ENCODE measurements at places on chromosomes 13 and 19.

DNA sequence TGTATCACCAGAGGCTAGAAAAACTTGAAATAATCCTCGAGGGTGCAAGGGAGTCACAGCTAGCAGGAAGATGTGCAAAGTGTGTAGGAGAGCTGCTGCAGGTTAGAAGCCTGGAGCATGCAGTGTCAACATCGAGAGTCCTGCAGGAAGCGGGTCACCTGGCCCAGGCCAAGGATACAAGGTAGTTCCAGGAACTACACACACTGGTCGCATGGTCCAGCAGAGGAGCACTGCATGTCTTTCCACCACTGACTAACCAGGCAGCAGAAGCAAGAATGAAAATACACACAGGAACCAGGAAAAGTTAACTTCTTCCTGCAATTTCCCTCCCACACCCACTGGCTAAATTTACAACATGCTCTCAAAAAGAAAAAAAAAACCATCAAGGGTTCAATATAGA lies 36.0 kb upstream of the MIR17HG start:
- no peak for DNase-seq

GRCh38 chr13:53127373-53127772 lies 98.8 kb downstream of the OLFM4 start:
- DNase-seq: no peak

GRCh38 chr19:3107658-3108057 lies 13.5 kb downstream of the GNA11 start:
- no peak for DNase-seq

GRCh38 chr13:109684824-109685202 lies 101.6 kb downstream of the IRS2 start:
- DNase-seq: no peak

- no peak for DNase-seq
Measured at GRCh38 chr13:29105779-29106178, 285.6 kb downstream of the MTUS2 start.

- peak; percentile 18 for DNase-seq
Measured at GRCh38 chr13:106145997-106146864, 389.2 kb downstream of the EFNB2 start.

DNA sequence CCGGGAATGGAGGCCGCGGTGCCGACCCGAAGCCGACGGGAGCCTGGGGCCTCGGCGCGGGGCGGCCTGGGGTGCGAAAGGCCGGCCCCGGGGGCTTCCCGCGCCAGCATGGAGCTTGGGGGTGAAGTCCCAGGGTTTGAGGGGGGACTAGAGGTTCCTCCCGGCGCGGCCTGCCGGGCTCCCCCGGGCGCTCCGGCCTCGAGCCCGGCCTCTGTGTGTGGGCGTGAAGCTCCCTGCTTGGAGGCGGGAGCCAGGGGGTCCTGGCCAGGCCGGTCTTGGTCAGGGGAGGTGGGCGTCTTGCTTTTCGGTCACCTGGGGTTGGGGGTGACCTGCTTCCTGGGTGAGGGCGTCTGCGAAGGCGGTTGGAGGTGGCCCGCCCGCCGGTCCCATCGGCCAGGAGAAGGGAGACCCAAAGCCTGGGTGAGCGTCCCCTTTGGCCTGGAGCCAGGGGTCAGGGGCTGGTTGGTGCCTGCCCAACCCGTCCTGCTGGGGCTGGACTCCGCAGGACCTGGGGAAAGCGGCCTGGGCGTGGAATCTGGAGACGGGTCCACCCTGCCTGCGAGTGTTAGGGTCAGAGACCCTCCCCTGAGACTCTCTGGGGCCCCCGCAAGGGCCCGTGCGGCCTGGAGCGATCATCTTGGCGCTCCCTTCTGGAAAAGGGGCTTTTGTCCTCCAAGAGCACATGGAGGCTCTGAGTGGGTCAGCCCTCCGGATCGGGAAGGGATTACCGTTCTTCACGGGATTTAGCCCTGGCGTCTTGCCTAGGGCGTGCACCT lies 535 bp downstream of the BSG start:
- DNase-seq: no peak

DNA sequence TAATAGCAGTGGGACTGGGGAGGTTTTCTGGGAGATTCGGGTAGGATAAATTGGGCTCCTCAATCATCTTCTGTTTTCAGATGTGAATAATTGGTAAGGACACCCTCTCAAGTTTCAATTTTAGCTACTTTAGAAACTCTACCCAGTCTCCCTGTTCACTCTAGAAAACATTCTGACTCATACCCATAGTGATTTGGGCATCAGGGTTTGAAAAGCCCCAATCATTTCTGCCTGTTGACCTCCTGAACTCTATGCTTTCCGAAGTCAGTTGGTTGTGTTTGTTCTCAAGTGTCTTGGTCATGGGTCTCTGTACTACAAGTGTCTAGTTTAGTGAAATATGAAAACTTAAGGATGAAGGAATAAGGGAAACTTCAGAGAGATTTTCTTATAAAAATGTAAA lies 911.3 kb upstream of the GPC6 start:
- DNase-seq: no peak

DNA sequence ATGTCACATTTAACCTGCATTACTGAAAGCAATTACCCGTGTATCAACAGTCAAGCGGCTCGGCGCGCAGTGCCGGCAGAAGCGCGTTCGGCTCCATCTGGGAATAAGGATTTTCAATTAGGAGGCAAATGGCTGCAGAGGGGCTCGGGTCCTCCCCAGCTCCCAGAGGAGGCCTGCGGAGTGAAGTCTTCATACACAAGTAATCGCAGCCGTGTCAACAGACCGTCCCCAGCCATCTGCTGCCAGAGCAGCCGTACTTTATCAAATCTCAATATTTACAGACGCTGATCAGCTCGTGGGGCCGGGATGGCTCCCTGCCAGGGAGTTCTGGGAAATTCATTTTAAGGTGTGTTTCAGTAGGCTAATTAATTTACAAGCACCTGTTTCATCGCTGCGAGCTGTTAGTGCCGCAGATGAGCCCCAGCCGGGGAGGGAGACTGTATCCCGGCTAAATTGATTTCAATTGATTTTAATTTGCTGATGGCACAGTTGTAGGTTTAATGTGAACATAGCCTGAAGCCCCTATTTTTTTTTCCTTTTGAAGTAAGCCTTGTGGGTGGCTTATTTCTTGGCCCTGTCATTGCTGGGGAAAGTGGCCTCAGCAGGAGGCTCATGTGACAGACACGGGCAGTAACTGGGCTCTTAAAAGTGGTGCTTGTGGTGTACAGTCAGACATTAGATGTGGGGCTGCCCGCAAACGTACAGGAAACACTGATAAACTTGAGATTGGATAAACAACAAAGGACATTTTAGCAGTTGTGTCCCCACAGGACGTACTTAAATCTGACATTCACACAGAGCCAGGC lies 252.7 kb downstream of the TEX29 start:
- DNase-seq: no peak

DNA sequence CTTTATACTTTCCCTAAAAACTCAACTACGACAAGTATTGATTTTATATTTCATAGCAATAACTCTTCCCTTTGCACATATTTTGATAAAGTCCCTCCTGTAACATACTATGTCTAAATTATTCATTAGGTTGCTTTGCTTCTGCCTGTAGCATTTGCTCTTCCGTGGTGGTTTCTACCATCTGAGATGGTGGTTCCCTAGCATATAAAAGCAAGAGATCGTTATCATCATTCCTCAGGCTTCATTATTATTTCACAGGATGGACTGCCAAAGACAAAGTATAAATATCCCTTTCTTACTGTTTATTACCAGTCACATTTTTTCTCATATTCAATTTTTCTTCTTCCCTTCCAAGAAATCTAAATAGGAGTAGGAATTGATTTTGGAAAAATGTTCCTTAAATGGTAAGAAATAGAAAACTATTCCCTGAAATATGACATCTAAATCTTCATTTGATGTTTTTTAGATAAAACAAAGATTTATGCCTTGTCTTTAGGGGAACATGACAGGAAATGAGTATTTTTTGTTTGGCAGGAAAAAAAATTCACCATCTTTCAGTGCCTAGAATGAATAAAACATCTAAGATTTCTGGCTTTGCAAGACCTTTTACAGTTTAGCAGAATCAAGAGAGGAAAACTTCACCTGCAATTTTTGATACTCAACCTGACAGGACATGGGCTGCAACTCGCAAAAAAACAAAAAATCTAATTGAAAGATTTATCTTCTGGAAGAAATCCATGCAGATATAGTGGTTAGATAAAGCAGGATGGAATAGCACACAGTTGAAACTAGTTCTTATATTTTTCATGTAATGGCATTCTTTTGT lies 340.0 kb downstream of the SPRY2 start:
- DNase-seq: no peak

DNA sequence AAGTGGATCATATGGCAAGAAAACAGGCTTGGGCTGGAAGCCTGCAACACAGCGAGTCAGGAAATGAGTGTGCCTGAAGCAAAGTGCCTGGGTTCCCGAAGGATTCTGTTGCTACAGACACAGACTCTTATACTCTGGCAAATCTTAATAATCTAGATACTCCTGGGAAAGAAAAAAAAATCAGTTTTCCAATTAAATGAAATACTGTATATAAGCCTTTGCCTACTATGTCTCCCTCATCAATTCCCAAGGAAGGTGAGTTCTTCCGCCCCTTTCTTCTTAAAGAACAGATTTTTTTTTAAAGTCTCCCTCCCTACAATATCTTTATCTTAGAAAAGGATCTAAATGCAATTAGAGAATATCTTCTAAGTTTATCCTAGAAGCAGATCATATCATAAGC lies 10.3 kb downstream of the ZFP82 start:
- DNase-seq: no peak

GRCh38 chr19:47545061-47545948 lies 27.6 kb downstream of the ZNF541 start:
- no peak for DNase-seq

GRCh38 chr19:39599116-39599515 lies 3.2 kb upstream of the LGALS13 start:
- no peak for DNase-seq

- no peak for DNase-seq
Measured at GRCh38 chr19:48926909-48927308, 6.6 kb upstream of the DHDH start.

DNA sequence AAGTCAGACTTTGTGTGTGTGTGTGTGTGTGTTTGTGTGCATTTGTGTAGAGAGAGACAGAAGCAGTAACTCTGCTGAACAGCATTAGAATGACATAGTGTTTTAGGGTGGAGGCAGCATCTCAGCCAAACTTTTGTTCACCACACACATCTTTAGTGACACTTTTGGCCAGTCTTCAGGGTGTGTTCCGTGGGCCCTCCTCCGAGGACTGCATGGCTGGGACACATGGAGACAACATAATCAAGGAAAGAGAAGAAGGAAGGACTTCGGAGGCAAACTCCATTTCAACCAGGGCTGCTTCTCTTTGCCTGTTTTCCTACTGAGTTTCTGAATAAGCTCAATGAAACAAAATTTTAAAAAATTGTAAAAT lies 205.1 kb downstream of the LHFPL6 start:
- DNase-seq: no peak

DNA sequence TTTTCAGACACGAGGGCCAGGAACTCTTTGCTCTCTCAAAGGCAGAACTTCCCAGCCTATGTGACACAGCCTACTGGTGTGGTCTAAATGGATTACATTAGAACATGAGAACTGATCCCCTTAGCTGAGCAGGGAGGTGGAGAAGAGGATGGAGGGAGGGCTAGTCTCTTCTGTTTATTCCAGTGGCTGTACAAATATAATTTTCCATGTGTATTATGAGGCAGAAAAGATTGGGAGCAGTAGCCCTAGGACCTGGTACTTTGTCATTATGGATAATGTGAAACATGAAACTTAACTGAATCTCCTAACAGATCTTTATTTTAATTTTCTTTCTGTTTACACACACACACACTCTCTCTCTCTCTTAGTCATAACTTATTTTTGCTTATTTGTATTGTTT lies 82.1 kb downstream of the WDFY2 start:
- DNase-seq: no peak

Measured in AML-193 (cell line).